ENCODE measurements at places on chromosomes 11 and 22.

- peak; percentile 32 for DNase-seq
Measured at GRCh38 chr11:44312876-44313275, 2.9 kb upstream of the ALX4 start.

DNA sequence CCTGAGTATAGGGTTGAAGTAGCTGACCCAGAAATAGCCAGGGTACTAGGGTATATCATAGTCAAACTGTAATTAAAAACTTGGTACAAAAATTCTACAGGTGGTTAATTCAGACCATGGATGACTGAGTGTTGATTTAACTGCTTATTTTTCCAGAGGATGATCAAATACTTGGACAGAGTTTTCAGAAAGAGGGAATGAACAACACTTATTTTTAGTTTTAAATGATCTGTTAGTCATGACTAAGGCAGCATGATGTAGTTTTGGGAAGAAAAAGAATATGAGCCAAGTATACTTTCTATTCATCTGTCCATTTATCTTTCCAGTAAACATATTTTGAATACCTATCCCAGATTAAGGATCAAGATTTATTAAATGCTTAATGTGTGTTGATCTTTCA, 19.8 kb upstream of the CCDC89 start:
- DNase-seq: no peak

DNA sequence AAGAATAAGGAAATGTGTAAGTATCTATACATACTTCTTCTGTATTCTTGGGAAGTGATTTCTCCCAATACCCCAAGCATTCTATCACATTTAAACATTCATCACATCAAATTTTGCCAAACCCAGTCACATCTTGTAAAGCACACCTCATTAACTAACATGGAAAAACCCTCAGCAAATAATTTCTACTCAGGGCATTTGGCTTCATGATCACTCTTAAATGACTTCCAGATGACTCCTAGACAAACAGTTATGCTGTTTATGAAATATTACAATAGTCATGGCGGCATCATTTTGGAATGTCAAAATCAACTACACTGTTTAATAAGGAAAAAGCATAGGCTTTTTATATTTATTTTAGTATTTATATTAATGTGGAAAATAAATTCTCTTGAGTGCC, 47.3 kb upstream of the CCDC34 start:
- DNase-seq: no peak

DNA sequence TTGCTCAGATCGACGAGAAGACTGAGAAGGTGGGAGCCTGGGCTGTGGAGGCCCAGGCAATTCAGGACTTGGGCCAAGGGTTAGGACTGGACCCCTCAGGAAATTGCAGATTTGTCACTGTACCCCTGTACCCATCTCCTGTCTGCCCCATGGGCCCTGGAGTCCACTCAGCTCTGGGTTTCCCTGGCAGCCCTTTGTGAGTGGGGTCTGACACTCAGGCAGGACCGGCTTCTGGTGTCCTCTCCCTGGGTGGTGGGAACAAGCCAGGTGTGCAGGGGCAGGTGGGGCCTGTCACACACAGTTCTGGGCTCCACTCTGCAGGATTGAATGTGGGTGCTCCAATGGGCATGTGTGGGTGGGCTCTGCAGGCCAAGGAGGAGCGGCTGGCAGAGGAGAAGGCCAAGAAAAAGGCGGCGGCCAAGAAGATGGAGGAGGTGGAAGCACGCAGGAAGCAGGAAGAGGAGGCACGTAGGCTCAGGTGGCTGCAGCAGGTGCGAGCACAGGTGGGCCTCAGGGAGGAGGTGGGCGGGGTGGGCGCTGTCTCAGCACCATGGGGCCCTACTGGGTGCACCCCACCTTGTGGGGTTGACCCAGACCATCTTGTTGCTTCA, 21.6 kb downstream of the INCENP start:
- no peak for DNase-seq

Measured in eye (tissue), 1 donor.